ENCODE measurements at places on chromosomes 2 and 18.

DNA sequence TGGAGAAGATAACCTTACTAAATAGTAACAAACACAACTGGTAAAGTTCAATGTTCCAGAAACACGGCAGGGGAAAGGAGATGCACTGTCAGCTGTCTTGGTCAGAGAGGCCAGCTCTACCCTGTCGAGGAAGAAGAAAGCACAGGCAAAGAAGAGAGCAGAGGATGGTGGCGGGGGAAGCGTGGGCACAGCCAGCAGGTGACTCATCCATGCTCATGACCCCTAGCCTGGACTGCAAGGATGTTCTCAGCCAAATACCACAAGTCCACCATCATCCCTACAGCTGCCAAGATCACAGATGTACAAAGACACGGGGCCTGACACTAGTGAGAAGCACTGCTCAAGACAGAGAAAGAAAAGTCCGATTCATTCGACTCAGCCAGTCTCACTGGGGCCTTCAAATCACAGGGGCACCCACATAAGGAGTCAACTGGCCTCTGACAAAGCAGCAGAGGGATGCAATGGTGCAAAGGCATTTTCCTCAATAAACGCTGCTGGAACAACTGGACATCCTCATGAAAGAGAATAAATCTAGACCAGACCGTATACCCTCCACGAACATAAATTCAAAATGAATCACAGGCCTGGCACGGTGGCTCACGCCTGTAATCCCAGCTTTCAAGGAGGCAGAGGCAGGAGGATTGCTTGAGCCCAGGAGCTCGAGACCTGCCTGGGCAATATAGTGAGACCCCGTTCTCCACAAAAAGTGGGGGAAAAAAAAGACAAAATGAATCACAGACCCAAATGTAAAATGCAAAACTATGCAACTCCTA lies 5.6 kb downstream of the DTYMK start:
- DNase-seq: peak; percentile 97

DNA sequence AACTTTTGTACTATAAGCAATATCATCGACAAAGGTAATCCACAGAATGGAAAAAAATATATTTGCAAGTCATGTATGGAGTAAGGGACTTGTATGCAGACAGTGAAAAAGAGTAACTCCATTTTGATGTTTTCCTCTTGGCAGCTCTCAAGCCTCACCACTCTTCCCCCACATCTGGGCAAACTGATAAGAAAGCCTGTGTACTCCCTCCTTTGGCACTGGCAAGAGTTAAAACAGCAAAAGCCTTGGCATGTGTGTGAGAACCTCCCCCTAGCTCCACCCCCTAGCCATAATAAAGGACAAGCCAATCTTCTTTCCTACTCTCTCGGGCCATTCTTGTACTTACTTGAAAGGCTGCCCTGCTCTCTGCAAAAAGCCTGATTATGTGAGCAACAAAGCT lies 335.2 kb downstream of the LRATD1 start:
- DNase-seq: no peak

- DNase-seq: no peak
Observed at GRCh38 chr2:25274868-25275574, 66.7 kb downstream of the DNMT3A start.

- no peak for DNase-seq
Observed at GRCh38 chr2:177799531-177799930, 273.0 kb downstream of the PDE11A start.

DNA sequence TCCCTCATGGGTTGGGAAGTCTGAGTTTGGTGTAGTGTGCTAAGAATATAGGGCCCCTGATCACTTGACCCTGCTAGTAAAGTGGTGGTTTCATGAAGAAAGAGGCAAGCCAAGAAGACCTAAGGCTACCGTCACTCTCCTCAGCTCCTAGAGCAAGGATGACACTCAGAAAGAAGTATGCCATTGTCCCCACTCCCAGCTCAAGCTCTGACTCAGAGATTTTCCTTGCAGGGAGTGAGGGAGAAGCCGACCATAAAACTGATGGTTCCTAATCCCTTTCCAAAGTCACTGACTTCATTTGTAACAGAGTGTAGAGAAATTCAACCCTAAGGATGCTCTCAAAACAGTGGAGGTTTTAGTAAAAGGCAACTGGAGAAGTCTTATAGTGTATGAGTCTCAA lies 80.9 kb downstream of the ICA1L start:
- peak; percentile 29 for DNase-seq

- DNase-seq: no peak
Observed at GRCh38 chr2:222430681-222431080, 6.3 kb downstream of the SGPP2 start.

GRCh38 chr2:240567137-240567871 lies 980 bp upstream of the RNPEPL1 start:
- DNase-seq: no peak

- no peak for DNase-seq
Observed at GRCh38 chr2:240412975-240413812, 22.3 kb upstream of the GPC1 start.

GRCh38 chr2:55518841-55519165 lies 715 bp upstream of the CFAP36 start:
- peak; percentile 24 for DNase-seq

- peak; percentile 33 for DNase-seq
Observed at GRCh38 chr2:25979001-25979400, 3.3 kb downstream of the KIF3C start.

Data from RPMI7951 (cell line).